Natural killer cell treated with Interleukin-12 subunit alpha and Interleukin-12 subunit beta and Interleukin-15 and Interleukin-18, amount 100 ng/mL, for 72 hours (primary cell): ENCODE measurements at places on chromosomes 6 and 20.

DNA sequence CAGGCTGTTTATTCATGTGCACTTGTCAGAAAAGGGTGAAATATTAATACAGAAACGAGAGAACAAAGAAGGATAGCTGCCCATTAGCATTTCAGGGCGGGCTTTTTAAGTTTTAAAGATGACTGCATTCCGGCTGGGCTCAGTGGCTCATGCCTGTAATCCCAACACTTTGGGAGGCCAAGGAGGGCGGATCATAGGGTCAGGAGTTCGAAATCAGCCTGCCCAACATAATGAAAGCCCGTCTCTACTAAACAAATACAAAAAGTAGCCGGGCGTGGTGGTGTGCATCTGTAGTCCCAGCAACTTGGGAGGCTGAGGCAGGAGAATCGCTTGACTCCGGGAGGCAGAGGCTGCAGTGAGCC is 130.5 kb downstream of the HFE start:
- no peaks in the 10 kb centered on the region for H3K27me3 ChIP-seq
- H3K27ac ChIP-seq = no peak overlapping the region
- H3K36me3 ChIP-seq = no peaks in the 10 kb centered on the region
- peaks cover 14% of the 10 kb centered on the region for H3K4me1 ChIP-seq
- no peak overlapping the region for H3K4me3 ChIP-seq

DNA sequence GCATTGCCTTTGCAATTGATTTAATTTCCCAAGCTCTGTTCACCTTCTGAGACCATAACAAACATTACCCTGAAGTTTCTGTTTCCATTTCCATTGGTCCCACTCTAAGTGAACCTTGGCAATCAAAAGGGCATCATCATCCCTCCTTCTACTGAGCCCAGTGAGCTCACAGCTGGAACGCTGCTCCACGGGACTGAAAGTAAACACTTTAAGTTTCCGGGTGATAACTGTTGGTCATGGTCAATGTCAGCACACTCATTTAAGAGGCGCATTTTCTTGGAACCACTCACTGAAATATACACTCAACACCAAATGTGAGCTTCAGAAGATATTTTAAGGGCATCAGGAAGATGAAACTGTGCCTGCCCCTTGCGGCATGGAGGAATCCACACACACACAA is 37.1 kb upstream of the RPS6KA2 start:
- DNase-seq = no peak
- no peaks in the 10 kb centered on the region for H3K36me3 ChIP-seq
- H3K27ac ChIP-seq = no peak overlapping the region

DNA sequence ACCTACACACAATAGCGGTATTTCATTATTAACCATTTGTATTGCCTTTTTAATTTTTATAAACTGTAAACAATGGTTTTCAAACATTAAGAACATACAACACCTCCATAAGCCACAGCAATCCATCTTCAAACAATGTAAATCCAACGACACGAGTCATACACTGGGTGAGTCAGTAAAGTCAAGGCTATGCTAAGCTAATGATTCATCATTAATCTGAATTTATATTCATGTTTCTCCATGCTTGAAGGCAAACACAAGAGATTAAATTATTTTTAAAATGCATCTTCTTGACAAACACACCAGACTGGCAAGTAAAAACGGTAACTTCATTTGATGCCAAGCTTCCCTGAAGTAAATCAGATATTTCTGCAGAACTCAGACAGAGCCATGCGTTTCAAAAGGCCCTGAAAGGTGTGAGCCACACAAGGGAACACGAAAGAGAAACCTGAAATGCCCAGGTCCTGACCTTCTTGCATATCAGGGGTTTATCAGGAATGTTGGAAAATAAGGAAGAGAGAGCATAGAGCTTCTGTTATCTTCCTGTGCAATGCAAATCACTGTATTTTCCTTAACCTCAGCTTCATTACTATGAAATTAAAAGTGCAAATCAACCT is 162.5 kb downstream of the ALDH8A1 start:
- no peak overlapping the region for H3K4me3 ChIP-seq
- DNase-seq = no peak
- no peak overlapping the region for H3K27ac ChIP-seq
- no peaks in the 10 kb centered on the region for H3K4me1 ChIP-seq
- peaks cover 25% of the 10 kb centered on the region for H3K27me3 ChIP-seq
- H3K36me3 ChIP-seq = peaks cover 22% of the 10 kb centered on the region

GRCh38 chr20:2888224-2888955 is 15.1 kb downstream of the PTPRA start:
- no peaks in the 10 kb centered on the region for H3K36me3 ChIP-seq
- H3K27me3 ChIP-seq = no peaks in the 10 kb centered on the region
- no peak overlapping the region for H3K4me3 ChIP-seq
- no peak for DNase-seq

- H3K27ac ChIP-seq = peak overlapping the region; percentile 79
- peaks cover 10% of the 10 kb centered on the region for H3K4me1 ChIP-seq
- H3K27me3 ChIP-seq = no peaks in the 10 kb centered on the region
- no peaks in the 10 kb centered on the region for H3K36me3 ChIP-seq
- H3K4me3 ChIP-seq = peak overlapping the region; percentile 55
Observed at GRCh38 chr20:51335329-51335841, 207.1 kb downstream of the NFATC2 start.

- H3K27ac ChIP-seq = no peak within 1 kb of the TSS
- peaks cover 15% of the 10 kb centered on the region for H3K4me1 ChIP-seq
- peaks cover 6% of the 10 kb centered on the region for H3K27me3 ChIP-seq
- no peaks in the 10 kb centered on the region for H3K36me3 ChIP-seq
- peak within 1 kb of the TSS; percentile 80 for H3K4me3 ChIP-seq
Observed at GRCh38 chr20:63653041-63653973, at the start of gene STMN3. STMN3 (minus strand) TSS chr20:63653424; CDS start chr20:63653345, 79 bp downstream.

DNA sequence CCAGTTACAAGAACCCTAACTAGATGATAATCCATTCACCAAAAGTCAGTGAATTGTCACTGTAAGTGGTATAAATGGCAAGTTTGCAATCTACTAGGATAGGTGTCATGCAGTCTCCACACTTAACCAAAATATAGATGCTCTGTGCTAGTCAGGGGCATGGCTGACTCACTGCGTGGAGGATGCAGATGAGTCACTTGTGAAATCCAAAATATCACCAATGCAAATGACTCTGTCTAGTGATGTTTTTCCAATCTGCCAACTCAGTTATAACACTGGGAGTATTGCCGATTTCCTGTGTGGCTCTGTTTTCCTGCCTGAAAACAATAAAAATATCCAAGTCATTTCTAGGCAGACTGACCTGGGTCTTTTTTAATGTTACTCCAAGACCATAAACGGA is 47.8 kb upstream of the NRSN1 start:
- no peaks in the 10 kb centered on the region for H3K36me3 ChIP-seq
- DNase-seq = no peak
- no peaks in the 10 kb centered on the region for H3K4me1 ChIP-seq
- H3K27ac ChIP-seq = no peak overlapping the region
- H3K4me3 ChIP-seq = no peak overlapping the region

GRCh38 chr20:17624551-17625245 is 54.8 kb downstream of the DSTN start:
- H3K4me3 ChIP-seq = no peak overlapping the region
- H3K36me3 ChIP-seq = no peaks in the 10 kb centered on the region
- H3K4me1 ChIP-seq = no peaks in the 10 kb centered on the region

GRCh38 chr6:88296694-88297093 is 130.5 kb upstream of the CNR1 start:
- DNase-seq = no peak
- no peaks in the 10 kb centered on the region for H3K27me3 ChIP-seq
- no peak overlapping the region for H3K4me3 ChIP-seq
- H3K27ac ChIP-seq = no peak overlapping the region
- no peaks in the 10 kb centered on the region for H3K36me3 ChIP-seq

DNA sequence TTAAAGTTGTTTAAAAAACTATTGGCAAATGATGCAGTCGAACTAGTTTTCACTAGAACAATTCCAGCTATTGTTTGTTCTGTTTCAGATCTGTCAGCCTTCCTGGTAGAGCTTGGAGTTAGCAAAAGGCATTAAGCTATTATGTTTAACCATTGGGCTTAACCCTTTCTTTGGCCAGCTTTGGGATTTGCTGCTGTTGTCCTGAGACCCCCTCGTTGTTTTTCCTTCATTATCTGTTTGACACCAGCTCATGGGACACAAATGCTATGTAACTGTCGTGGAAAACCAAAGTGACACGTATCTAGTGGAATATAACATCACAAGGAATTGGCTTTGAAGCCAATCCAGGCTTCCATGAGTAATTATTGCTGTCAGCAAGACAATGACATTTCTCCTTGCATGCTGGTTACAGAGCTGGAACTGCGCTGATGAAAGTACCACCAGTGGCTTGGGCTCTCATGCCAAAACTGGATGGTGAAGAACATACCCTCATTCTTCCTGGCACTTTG is 96.0 kb downstream of the EYA2 start:
- peaks cover 14% of the 10 kb centered on the region for H3K4me1 ChIP-seq
- H3K4me3 ChIP-seq = no peak overlapping the region
- no peak overlapping the region for H3K27ac ChIP-seq
- no peak for DNase-seq
- H3K36me3 ChIP-seq = no peaks in the 10 kb centered on the region

DNA sequence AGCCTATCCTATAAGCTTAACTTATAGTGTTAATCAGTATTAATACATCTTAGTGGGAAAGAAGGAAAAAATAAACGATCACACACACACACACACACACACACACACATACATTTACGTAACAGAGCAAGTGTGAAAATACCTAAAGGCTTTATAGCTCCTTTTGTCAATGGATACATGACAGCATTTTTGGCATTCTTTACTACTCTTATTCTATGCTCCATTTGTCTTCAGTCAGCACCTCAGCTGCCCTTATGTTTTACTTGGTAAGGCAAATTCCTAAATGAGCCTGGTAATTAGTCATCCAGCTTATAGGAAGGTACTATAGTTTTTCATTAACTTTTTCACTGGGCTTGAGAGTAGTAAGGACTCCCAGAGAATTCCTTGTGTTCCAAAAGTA is 25.1 kb upstream of the SLC17A3 start:
- H3K4me1 ChIP-seq = no peaks in the 10 kb centered on the region
- no peaks in the 10 kb centered on the region for H3K36me3 ChIP-seq
- H3K4me3 ChIP-seq = no peak overlapping the region
- H3K27me3 ChIP-seq = peaks cover 5% of the 10 kb centered on the region
- no peak for DNase-seq

- peaks cover 34% of the 10 kb centered on the region for H3K4me1 ChIP-seq
- H3K27me3 ChIP-seq = no peaks in the 10 kb centered on the region
- no peak for DNase-seq
- H3K27ac ChIP-seq = peak overlapping the region; percentile 67
- H3K4me3 ChIP-seq = no peak overlapping the region
Observed at GRCh38 chr6:30544666-30545272, 11.5 kb downstream of the GNL1 start.

GRCh38 chr20:24665196-24665595 is 195.8 kb downstream of the SYNDIG1 start:
- no peaks in the 10 kb centered on the region for H3K36me3 ChIP-seq
- H3K27me3 ChIP-seq = no peaks in the 10 kb centered on the region
- H3K4me3 ChIP-seq = no peak overlapping the region
- no peaks in the 10 kb centered on the region for H3K4me1 ChIP-seq
- no peak for DNase-seq

DNA sequence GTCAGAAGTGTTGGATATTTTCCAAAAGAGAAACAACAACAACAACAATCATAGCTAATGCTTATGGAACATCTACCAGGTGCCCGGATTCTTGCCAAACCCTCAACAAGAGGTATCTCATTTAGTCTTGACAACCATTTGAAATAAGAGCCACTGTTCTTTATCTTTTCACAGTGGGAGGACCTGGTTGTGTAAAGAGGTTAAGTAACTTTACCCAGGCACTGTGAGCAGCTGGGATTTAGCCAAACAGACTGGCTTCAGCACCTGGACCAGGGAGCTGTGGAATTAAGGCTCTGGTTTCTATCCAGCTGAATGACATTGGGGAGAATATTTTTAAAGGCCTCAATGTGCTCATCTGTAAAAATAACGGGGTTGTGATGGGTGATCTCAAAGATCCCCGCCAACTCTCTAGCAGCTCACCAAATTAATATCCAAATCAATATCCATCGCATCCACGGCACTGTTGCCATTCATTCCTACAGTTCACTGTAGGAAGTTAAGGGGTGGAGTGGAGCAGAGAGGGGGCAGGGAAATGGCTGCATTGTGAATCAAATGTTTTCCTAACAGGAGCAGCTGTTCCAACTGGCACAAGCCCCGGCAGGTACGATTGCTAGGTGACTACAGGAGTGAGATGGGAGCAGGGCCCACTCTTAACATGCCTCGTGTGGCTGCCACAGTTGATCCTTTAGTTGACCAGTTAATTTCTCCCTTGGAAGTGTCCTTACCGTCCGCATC is 61.8 kb downstream of the GCNT2 start:
- H3K36me3 ChIP-seq = no peaks in the 10 kb centered on the region
- H3K4me1 ChIP-seq = peaks cover 15% of the 10 kb centered on the region
- DNase-seq = no peak
- no peak overlapping the region for H3K4me3 ChIP-seq
- H3K27me3 ChIP-seq = peaks cover 2% of the 10 kb centered on the region

GRCh38 chr20:61570646-61571195 is 318.7 kb downstream of the CDH4 start:
- H3K4me3 ChIP-seq = no peak overlapping the region
- no peaks in the 10 kb centered on the region for H3K4me1 ChIP-seq
- DNase-seq = no peak
- H3K27me3 ChIP-seq = no peaks in the 10 kb centered on the region

DNA sequence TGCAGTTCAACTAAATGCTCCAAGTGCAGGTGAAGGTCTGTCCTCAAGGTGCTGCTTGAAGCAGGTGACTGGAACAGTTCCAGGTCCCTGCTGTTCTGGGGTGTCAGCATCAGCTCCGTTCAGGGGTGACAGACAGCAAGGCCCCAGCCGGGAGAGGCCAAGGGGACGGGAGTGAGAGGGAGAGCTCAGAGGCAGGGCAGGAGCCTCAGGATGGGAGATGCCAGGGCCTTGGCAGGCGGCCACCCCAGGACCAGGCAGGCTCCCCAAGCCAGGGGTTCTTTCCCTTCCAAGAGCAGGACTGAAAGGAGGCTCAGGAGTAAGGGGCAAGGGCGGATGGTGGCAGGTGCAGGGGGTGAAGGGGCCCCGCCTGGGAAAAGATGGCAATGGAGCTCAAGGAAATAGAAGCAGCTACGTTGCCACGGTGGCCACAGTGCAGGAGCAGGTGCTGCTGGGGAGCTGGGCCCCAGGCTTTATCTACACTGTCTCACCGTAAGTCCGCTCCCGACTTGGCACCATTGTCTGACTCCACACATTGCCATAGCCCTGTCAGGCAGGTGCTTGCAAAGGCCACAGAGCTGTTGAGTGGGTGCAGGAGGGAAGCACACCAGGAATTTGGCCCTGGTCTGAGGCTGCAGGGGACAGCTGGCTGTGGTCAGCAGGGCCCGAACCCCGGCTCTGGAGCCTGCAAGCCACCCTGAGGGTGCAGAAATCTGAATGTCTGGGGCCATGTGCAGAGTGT is 43.1 kb downstream of the ERMARD start:
- DNase-seq = no peak
- peaks cover 17% of the 10 kb centered on the region for H3K4me1 ChIP-seq
- no peak overlapping the region for H3K4me3 ChIP-seq

DNA sequence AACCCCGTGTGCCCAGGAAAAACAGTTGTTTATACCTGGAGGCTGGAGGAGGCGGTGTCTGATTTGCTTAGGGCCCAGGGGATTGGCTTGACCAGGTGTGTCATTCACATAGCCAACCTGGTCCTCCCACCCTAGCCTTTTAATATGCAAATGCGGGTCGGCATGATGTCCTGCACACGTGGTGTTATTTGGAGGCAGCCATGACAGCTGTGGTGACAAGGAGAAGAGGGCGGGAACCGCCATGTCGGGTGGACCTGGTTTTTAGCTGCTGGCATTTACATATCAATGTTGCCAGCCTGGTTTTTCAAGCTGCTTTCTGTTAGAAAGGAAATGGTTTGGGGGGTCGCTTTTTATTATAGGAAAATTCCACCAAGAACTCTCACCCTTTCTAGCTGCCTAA is 291.4 kb upstream of the QKI start:
- no peak overlapping the region for H3K27ac ChIP-seq
- DNase-seq = no peak
- no peaks in the 10 kb centered on the region for H3K4me1 ChIP-seq
- no peak overlapping the region for H3K4me3 ChIP-seq
- H3K27me3 ChIP-seq = no peaks in the 10 kb centered on the region
